Right ventricle myocardium superior (tissue), 1 donor: ENCODE measurements at places on chromosomes 4 and X.

DNA sequence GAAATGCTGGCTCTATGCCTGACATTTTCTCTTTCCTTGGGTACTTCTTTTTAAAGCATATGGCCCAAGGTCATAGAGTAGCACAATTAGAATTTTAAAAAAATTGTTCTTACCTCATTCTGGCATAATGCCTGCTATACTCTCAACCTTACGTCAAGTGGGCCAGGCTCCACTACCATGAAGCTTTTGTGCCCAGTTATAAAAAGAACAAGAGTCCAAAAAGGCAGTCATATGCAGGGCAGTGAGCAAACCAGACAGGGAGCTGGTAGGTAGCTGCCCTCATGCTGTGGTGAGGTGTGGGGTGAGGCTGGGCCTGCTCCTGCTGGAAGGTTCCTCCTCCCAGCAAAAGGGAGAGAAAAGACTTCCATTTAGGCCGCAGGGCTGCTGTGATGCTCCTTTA, 64.4 kb upstream of the UCP1 start:
- no peak for DNase-seq

DNA sequence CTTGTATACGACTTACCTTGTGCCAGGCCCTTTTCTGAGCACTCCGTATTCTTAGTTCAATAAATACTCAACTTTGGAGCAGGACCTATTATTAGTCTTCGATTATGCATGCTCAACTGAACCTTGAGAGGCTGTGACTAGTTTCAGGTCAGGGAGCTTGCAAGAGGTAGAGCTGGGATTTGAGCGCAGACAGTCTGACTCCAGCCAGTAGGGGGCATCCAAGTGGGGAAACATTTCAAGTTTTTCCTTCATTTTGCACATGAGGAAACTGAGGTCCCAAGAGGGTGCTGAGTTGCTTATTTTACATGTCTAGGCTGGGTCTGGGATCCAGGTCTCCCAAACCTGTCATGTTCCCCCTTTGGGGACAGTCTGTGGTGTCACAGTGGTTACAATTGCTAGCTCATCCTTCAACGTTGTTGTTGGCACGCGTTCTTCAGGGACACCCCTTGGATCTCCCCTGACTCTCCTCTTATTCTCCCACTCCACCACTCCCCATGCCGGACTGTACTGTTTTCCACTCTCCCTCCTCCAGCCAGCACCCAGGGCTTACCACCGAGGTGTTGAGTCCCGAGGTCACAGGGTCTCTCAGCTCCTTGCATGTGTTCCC, 6.7 kb upstream of the PRICKLE3 start:
- no peak for DNase-seq

- DNase-seq, result no peak
Measured at GRCh38 chr4:82354788-82355187, 19.0 kb downstream of the HNRNPD start.

DNA sequence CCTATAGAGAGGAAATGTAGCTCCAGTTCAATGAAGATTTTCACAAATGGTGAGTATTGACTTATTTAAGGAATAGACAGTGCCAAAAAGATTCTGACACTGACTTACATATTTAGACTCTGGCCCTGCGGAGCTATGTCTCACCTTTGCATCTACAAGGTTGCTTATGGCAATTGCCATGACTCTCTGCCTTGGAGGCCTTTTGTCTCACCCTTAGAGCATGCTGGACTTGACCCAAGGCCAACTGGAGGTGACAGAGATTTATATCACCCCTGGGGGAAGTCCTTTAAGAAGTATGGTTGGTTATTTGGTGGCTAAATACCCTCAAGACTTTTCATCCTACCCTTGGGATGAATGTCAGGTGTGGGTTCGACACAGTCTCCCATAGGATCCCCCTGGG, 4.5 kb upstream of the ETDC start:
- DNase-seq, result no peak
